GOT3 (cell line): ENCODE measurements at places on chromosomes 4 and X.

DNA sequence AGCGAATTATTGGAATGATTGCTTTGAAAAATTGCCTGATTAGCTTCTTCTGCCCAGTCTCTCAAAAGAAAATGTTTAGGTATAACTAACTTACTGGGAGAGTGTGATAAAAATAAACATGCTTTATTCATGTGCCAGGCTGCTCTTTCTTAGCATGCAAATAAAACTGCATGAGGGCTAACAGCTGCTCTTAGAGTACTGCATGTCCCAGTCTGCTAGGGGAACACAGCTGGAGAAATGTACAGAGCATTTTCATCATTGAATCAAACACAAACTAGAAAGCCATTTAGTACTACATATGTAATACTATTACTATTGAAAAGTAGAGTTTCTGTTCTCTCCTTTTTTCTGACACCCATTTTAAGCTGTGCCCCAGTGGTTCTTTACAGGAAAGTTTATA is 726.0 kb downstream of the GRID2 start:
- DNase-seq, result no peak

- DNase-seq, result no peak
These were observed 78.4 kb upstream of the TMEM33 start for GRCh38 chr4:41856797-41857196.

- no peak for DNase-seq
These were observed 115.5 kb upstream of the MYOZ2 start for GRCh38 chr4:119020158-119020557.

DNA sequence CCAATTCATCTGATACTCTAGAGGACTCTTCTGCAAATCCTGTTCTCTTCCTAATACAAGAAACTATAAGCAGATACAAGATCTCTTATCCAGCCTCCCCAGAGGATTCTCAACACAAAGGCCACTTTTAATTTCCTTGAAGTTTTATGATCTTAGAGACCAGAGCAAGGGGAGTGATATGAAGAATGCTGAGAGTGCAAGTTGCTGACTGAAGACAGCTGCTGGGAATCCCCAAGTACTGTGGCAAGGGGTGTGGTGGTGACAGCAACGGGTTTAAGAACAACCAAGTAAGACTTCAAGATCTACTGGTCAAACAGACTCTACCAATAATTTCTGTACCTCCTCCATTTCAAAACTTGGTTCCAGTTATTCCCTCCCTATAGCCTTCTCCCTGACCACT is 7.0 kb downstream of the AMMECR1 start:
- DNase-seq, result no peak

DNA sequence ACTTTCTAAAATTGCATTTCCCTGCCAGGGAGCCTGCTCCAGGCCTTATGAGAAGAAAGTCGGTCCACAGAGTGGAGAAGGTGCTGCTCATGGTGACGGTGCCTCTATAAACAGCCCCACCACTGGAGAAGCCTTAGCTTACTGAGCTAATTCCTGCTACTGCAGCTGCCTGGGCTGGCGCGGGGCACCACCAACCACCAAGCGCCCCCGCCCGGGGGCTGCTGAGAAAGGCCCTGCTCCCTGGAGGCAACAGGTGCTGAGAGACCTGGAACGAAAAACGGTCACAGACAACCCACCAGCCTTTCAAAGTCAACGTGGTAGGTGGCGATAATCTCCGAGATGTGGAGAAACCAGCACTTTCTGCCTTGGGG is 2.9 kb downstream of the HCFC1 start:
- no peak for DNase-seq

DNA sequence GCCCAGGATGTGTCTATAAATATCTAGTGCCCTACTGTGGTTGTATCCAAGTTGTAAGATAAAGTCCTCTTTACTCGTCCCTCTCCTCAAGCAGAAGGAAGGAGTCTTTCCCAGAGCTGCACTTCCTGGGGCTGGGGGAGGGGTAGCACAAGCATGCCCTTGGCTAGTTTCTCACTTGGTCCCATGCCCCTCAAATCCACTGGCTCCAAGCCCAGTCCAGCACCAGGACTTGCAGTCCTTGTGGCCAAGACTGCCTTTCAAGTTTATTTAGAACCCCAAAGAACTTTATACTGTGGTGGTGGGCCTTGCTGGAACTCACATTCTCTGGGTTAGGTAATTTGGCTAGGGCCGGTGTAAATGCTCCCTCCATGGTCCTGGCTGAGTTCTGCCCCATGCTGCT is 43.2 kb upstream of the SLC10A4 start:
- DNase-seq, result no peak

GRCh38 chr4:149708513-149709130 is 107.0 kb downstream of the IQCM start:
- DNase-seq, result no peak

DNA sequence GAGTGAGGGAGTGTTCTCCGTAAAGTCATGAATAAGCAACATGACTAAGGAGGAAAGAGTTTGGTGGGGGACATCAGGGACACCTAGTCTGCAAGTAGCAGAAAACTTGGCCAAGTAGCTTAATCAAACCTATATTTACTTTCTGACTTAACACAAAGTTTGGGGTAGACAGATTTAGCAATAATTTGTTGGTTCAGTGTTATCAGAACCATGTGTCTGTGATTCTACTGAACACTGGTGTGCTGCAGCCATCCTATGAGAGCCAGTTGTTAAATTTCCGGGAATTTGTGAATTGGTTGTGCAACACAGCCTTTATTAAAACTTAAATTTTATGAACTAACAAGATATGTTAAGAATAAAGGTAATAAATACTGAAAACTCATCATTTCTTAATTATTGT is 469.3 kb downstream of the C4orf33 start:
- DNase-seq, result no peak

GRCh38 chr4:47839259-47839658 is 1.4 kb upstream of the CORIN start:
- no peak for DNase-seq

- no peak for DNase-seq
These were observed 17.6 kb downstream of the GRIA3 start for GRCh38 chrX:123201720-123202119.

DNA sequence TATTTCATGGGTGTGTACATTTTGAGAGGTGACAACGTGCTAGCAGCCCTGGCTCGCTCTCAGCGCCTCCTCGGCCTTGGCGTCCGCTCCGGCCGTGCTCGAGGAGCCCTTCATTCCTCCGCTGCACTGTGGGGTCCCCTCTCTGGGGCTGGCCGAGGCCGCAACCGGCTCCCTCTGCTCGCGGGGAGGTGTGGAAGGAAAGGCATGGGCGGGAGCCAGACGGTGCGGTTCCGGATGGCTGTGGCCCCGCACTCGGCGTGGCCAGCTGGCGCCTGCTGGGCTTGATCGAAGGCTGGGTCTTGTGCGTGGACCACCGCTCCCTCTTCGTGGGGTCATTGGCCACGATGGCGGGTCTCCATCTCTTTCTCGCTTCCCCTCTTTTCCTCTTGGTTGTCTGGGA is 17.2 kb upstream of the SFRP2 start:
- DNase-seq, result no peak

GRCh38 chrX:155998116-155998515 is 620 bp downstream of the IL9R start:
- no peak for DNase-seq

GRCh38 chrX:153538424-153538823 is 21.0 kb downstream of the ATP2B3 start:
- DNase-seq, result no peak

DNA sequence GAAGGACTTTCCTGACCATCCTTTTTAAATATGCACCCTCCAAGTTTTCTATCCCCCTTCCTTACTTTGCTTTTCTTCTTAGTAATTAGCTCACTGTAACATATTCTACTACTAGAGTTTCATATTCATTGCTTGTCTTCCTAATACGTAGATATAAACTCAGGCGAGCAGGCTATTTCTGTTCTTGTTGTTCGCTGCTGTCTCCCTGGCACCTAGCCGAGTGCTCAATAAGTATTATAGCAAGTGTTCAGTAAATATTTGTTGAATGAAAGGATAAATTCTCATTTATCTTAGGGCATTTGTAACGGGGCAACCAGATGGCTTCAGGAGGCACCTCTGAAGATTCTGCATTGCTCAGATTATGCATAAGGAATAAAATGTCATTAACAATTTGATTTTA is 6.8 kb upstream of the RHOH start:
- DNase-seq, result no peak

- no peak for DNase-seq
These were observed 503.5 kb upstream of the ARX start for GRCh38 chrX:25519258-25519657.

DNA sequence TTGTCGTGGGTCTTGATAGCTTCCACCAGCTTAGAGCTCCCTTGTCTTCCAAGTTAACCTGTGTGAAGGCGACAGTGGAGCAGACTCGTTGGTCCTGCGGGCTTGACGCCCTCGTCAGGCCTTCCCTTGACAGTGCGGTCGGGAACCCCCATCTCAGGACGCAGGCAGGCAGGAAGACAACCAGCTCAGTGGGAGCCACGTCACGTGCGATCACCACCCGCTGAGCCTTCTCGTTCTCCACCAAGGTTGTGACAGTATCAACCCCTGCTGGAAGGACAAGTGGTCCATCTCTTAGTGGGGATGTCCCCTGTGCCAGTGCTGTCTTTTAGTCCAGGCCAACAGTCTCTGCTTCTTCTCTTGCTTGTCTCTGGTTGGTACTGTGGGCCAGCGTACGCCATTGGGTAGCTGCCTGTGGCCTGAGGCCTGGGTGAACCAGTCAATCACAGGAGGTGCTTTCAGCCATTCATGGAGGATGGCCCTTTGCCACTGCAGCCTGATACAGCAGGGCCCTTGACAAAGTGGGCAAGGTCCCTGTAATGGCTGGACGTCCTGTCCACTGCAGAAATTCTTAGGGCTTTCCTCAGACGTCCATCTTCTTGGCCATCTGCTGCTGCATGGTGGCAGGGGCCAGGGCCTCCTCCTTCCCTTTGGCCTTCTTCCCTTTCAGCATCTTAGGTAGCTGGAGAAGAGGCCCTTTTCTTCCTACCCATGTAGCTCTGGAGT is 31.4 kb downstream of the RGS12 start:
- no peak for DNase-seq

DNA sequence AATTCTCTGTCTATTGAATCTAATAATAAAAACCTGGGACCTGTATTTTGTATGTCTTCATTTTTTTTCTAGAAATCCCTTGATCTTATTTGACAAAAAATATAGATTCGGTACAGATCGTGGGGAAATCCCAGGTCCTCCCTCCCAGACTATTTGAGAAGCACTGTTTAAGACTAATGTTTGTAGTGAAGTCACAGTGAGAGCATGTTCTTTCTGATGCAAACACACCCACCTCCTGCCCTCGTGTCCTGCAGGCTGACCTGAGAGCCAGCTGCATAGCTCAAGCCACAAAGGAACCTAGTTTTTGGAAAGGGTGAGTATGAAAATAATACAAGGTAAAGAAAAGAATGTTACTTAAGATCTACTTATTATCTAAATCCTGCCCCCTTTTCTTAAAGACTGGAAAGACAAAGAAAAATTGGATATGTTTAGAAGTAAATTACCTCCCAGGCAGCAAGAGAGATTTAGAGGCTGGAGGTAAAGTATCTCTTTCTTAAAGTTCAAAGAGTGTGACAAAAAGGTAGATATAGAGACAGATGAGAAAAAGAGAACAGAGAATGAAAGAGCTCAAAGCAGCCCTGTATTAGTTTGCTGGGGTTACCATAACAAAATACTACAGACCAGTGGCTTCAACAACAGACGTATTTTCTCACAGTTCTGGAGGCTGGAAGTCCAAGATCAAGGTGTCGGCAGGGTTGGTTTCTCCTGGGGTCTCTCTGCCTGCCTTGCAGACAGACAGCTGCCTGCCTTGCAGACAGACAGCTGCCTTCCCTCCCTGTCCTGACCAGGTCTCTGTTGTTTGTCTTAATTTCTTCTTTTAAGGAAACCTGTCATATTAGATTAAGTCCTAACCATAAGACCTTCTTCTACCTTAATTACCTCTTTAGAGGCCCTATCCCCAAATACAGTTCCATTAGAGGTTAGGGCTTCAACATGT is 20.4 kb upstream of the DCTD start:
- no peak for DNase-seq

DNA sequence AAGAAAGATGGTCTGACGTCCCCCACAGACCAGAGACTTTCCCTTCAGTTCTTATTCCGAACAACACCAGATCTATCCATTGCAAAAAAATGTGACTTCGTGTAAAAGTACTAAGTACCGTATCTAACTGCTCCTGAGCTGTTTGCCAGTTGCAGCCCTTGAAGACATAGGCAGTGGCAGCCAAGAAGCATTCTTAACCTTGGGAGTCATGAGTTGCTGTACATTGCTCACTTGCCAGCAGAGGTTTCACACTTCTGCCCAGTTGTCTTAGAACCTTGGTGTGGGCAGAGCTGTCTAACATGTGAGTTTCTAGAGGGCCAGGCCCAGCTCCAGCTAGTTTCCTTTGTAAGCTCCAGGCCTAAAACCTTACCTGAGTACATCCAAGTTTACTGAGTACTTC is 10.5 kb upstream of the CHRDL1 start:
- DNase-seq, result no peak

DNA sequence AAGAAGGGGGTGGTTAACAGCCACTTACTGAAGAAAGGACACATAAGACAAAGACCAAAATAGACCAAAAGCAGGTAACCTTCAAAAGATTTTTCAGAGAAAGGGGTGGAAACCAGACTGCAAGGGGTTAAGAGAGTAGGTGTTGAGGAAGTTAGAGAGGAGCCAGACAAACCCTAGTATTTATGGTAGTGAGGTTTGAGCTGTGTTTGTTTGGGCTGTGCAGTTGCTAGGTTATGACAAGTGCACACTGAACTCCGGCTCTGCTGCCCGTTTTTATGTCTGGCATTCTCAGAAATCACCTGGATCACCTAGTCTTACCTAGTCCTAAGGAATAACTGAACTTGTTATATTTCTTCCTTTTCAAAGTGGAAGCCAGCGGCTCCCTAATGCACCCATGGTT is 22.9 kb upstream of the G3BP2 start:
- DNase-seq, result no peak

DNA sequence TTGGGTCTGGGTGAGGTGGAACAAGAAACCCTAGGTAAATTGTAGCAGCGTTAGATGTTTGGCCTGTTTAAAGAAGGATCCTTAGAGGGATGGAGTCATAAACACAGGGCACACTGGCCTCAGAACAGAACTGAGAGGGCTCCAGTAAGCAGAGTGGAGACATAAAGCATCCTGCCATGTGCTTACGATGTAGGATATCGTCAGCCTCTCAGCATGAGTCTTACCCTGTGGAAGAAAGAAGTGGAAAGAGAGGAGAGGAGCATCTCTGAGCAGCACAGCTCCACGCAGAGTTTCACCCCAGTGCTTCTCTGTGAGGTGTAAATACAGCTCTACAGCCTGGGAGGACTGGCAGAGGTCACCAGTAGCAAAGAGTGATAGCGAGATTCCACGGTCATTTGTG is 27.8 kb upstream of the SORBS2 start:
- no peak for DNase-seq
